ENCODE measurements at places on chromosomes 16 and 17.
A peak's percentile ranks its signal among the peaks of the same experiment; 100 is the strongest.

DNA sequence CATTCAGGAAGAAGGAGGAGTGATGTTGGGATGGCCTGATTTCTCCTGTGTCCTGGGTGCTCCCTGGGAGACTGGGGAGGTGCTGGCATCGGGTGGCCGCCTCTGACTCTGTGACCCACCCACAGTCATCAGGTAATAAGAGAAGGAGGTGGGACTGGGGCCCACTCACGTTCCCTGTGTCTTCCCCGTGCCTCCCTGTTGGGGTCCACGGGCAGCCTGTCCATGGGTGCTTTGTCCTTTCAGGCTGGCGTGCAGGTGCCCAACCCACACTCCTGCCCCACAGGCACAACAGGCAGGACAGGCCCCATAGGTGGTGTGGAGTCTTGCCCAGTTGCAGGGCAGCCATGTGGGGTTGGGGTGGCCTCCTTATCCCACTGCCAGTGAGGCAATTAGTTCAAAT, 4.0 kb downstream of the DEF8 start:
- no peak for DNase-seq

GRCh38 chr16:2075631-2076030, 27.8 kb downstream of the TSC2 start:
- DNase-seq: no peak

DNA sequence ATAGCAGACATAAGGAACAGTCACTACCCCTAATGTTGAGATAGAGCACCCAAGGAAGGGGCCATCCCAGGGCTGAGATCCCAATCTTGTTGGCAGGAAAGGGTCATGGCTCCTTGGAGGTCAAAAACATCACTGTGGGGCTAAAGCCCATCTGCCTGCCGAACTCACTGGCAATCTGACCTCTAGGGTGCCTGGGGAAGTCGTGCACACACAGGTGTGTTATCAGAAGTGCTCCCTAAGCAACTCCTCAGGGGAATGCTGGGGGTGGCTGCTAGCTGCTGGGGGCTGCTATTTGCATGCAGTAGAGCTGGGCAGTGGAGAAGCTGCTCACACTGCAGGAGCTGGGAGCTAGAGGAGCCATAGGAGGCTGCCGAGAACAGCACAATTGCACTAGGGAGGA, 47.5 kb upstream of the PHOSPHO1 start:
- no peak for DNase-seq

DNA sequence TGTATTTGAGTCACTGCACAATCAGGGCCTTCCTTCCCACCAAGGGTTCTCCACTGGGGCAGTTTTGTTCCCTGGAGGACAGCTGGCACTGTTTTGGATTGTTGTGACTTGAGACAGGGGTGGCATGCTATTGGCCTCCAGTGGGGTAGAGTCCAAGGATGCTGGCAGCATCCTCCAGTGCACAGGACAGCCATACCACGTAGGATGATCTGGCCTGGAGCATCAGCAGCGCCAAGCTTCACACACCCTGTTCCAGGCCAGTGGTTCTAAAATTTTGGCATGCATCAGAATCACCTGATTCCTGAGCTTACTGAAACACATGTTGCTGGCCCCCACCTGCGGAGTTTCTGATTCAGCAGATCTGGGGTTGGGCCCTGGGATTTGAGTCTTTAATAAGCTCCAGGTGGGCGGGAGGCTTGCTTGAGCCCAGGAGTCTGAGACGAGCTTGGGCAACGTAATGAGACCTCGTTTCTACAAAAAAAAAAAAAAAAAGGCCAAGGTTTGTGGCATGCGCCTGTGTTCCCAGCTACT, 83.2 kb downstream of the MGAT5B start:
- DNase-seq: no peak

GRCh38 chr17:77748436-77748835, 210.1 kb upstream of the TNRC6C start:
- no peak for DNase-seq

- peak; percentile 34 for DNase-seq
These were observed 55.1 kb downstream of the ZNRF1 start for GRCh38 chr16:75053791-75054555.

- DNase-seq: no peak
These were observed 17.5 kb upstream of the TNFRSF13B start for GRCh38 chr17:16989230-16989952.

DNA sequence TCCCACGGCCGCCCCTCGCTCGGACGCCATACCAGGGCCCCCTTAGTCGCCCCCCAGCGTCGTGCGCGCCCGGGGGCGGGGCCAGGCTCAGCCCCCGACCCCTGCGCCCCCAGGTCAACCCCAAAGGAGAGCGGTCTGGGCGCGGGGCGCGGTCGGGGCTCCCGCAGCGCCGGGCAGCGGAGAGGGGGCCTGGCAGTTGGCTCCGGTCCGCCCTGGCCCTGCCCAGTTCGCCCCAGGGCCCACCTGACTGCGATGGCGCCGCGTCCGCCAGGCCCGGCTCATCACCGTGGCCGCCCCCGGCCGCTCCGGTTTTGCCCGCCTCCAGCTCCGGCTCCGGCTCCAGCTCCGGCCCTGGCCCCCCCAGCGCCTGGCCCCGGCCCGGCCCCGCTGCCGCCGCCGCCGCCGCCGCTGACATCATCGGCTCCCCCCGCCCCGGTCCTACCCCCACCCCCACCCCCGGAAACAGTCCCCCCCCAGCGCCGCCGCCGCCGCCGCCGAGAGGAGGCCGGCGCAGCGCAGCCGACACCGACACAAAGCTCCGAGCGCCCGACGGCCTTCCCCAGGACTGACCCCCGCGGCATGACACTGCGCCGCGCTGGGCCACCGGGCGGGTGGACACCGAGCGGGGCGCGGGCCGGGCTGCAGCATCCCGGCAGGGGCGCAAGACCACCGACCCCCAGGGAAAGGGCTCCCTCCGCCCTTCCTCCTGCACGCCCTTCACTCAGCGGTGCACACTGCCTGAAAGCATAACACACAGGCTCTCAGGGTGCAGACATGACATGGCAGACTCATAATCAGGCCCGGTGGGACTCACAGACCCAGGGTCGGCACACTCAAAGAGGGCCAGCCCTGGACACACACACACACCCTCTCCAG, at the start of gene ZBTB4:
TSS of gene ZBTB4 (minus strand) at position 419 of the 876 bp plus-strand sequence. CDS start 12,830 bp downstream, outside the sequence.
- peak; percentile 47 for DNase-seq

DNA sequence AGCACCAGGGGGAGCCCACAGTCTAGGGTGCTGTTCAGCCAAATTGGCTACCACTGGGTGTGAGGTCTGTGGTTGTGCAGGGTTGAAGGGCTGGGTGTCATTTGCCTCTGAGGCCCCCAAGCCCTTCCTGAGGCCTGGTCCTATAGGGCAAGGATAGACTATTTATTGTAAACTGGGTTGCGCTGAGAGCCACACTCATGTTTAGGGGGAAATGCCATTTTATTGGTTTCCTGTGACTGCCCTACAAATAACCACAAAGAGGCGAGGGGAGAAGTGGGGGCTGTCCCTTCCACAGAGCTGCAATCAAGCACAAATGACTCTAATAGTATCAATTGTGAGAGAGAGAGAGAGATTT, 3.6 kb upstream of the ZCCHC14 start:
- no peak for DNase-seq

DNA sequence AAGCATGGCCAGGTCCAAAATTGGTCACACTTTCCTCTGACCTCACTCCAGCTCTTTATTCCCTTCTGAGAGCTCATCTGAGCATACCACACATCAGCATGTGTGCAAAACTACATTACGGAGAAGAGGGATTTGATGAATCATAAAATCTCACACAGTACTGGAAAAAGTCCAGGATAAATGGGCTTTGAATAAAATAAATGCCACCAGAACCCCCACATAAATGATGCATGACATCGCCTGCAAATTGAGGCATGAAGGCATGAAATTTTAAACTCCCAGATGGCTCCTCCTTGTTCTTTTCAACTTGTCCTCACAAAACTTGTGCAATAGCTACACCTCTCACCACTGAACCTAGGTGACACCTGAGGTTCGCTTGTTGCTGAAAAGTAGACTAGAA, 439.5 kb downstream of the CA10 start:
- no peak for DNase-seq

GRCh38 chr16:35352431-35352830, 1893.0 kb downstream of the TP53TG3F start:
- no peak for DNase-seq

DNA sequence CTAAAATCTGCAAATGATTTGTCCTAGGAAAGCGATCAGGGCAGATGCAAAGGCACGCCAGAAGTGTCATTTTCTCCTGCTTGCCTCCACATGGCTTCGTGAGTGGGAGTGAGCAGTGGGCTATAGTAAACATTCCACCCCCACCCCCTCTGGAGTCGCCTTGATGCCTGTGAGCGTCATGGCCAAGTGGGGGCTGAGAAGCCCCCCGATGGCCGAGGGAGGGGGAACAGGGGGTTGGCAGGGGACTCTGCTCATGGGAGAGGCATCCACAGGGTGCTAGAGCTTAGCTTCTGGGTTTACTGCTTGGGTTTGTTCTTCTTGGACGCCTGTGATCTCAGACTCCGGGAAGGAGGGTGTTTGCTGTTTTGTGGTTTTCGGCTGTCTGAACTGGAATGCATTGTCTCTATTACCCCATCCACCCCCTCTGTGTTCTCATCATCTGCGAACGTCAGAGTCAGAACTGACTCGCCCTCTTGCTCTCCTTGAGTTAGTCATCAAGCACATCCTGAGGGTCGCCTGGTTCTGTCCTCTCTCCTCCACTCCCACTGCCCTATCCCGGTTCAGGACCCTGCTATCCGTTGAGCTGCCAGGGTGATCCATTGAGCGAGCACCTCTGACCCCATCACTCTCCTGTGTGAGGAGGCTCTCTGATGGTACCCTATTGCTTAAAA, 15.4 kb downstream of the TNS4 start:
- DNase-seq: no peak

DNA sequence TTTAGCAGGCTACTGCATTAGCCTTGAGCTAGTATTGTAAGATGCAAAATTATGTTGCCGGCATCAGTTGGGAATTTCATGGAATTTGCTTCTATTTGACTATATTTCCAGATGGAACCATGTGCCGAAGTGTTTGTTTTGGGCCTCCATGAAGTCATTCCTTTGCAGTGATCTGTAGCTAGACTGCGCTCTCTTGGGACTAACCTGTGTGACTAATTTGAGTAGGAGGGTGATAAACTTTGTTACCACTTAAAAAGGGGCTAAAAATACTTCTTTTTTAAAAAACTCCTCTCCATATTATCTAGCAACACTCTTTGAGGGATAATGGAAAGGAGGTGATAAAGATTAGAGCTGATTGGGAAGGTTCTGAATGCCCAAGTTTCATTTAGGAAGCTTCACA, 166.8 kb upstream of the TBX2 start:
- no peak for DNase-seq

DNA sequence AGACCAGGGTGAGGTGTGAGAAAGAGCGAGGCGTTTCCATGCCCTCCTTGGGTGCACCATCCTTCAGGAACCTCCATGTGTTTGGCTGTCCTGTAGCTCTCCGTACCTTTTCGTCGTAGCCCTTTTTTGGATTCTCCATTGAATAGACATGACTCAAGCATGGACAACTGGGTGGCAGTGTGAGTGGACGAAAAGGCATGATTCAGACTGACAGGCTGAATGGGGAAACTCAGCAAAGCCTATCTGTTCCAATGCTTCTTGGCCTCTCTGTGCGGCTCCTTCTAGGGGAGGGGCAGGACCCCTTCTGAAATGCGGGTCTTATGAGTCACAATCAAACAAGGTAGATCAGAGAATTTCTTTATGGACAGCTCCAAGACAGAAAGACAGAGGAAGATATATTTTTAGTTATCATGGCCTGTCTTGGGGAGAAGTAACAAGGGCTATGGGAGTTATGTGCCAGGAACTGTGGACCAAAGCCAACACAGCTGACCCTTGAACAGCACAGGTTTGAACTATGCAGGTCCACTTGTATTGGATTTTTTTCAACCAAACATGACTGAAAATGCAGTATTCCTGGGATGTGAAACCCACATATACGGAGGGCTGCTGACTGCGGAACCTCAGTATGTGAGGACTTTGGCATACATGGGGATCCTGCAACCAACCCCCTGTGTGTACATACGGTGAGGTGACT, 22.9 kb downstream of the ADORA2B start:
- no peak for DNase-seq

DNA sequence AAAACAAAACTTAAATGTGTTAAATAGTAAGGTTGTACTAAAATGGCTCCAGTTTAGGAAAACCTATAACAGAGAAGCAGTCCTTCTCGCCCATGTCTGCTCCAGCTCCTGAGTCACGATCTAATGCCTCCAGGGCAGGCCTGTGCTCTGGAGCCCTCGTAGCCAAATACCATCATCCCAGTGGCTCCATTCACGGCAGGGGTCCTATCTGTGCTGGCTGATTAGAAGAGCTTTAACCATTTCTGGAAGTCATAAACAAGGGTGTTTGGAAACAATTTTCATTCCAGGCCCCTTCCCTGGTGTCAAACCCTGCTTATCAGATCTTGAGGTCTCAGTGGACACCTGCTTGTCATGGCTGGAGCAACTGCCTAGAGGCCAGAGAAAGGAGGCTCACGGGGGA, 336.9 kb downstream of the SOX9 start:
- DNase-seq: no peak

DNA sequence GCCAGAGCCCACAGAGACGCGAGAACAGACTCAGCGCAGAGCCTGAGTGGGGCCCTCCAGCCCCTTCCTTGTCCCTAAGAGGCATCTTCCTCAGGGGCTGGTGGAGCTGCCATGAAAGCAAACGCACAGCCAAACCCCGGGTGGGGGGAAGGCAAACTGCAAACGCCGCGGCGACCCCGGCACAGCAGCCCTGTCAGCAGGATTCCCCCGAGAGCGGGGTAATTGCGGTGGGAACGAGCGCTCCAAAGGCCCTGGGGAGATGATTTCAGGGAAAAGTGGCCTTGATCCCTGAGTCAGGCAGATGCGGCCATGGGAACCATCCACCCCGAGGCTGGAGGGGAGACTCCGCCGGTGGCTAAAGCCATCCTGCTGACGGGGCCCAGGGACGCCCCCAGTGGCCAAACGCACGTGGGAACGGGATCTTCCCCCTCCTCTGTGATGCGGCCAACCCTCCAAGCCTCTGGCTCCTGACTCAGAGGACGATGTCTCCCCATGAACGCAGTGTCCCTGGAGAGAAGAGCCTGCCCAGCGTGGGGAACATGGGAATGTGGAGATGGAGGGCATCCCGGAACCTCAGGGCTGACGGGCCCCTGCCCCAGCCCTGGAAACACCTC, 25.1 kb downstream of the SLC7A5 start:
- no peak for DNase-seq

DNA sequence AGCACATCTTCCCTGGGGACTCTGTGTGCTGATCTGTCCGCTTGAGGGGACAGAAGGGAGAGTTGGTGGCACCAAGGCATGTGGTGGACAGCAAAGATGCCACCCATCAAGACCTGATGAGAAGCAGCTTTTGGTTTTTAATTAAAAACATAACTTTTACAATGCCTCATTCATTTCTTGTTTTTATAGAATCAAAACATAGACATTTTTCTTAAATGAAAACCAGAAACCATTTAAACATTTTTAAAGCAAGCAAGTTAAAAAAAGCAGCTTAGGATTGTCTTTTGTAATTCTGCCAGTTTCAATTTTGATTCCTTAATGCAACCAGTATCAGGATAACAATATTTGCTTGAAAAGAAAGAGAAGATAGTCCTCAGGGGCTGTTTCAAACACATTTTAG, 123.7 kb upstream of the AXIN2 start:
- DNase-seq: no peak

GRCh38 chr17:29331075-29331707, 37.2 kb upstream of the NUFIP2 start:
- no peak for DNase-seq
